Fibroblast of pulmonary artery (primary cell): ENCODE measurements at places on chromosomes 5 and 9.

DNA sequence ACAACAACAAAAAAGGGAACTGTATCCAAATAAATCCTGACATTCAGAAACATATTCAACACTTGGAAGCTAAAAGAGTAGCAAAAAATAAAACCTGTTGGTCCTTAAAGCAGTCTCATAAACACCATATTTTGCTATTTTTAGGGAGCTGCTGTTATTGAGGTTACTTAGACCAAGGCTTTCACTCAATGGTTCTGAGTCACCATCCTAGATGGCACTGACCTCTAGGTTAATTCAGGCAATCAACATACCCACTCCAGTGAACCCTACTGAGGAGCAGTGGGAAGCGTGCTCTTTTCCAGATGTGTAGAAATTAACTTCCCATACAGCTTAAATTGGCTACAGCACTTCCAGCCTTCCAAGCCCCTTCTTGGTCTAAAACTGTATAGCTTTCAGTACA lies 5.2 kb downstream of the GNAQ start:
- no peak for DNase-seq

DNA sequence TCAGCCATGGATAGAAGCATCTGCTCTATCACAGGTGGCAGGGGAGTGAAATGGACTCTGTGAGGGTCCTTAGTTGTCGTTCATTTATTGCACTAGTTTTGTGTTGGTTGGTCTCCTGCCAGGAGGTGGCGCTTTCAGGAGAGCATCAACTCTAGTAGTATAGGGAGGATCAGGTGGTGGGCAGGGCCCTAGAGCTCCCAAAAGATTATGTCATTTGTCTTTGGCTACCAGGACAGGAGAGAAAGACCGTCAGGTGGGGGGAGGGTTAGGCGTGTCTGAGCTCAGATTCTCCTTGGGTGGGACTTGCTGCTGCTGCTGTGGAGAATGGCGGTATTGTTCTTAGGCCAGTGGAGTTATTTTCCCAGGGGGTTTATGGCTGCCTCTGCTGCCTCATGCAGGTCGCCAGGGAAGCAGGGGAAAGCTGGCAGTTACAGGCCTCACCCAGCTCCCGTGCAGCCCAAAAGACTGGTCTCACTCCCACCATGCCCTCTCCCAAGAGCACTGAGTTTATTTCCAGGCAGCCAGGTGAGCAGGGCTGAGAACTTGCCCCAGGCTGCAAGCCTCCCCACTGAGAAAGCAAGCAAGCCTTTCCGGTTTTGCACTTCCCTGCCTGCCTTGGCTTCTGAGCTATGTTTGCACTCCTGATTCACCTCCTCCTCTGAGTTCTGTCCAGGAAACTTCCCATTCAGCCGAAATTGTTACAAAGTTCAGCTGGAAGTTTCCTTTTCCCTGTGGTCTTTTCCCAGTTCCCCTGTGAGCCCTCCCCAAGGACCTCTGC lies 317.3 kb downstream of the TAF11L14 start:
- DNase-seq: no peak

DNA sequence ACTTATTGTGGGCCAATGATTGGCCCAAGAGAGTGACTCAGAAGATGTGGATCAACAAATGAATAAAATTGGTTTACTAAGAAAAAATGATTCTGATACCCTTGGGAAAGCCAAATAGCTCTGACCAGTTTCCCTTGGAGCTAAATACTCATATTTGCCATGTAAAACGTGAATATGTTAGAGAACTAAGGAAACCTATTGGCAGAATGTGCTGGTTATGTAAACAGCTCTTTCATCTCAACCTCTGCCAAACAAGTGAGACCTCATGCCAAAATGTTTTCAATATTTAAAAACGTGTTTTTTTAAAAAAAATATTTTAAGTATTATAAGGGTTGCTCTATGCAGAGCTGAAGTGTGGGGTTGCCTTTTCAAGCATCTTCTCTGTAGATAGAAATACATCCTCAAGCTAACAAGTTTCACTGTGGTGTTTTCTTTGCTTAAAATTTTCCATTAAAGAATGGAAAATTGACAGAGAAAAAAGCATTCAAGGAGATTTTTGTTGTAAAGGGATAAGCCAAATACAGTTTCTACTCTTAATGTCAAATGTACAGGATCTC lies 186.9 kb upstream of the TUT7 start:
- no peak for DNase-seq

- DNase-seq: no peak
Measured at GRCh38 chr9:113168809-113169208, 18.0 kb downstream of the SLC31A2 start.

DNA sequence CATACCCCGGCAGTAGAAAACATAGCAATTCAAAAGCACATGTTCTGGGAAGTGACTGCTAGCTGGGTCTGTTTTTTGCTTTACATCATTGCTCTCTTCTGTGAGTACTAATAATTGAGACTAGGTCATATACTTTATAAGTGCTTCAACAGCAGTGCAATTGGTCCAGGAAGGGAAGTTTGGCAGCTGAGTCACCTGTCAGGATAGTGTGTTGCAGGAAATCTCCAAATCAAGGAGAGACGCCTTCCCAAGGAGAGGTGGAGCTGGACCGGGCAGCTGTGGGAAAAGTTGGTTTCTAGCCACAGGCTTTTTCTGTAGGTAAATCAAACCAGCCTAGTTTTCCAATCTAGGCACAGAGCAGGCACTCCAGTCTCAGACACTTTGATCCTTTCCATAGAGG lies 330.1 kb downstream of the ENC1 start:
- DNase-seq: no peak

- no peak for DNase-seq
Measured at GRCh38 chr5:101846496-101846895, 449.6 kb downstream of the SLCO4C1 start.

DNA sequence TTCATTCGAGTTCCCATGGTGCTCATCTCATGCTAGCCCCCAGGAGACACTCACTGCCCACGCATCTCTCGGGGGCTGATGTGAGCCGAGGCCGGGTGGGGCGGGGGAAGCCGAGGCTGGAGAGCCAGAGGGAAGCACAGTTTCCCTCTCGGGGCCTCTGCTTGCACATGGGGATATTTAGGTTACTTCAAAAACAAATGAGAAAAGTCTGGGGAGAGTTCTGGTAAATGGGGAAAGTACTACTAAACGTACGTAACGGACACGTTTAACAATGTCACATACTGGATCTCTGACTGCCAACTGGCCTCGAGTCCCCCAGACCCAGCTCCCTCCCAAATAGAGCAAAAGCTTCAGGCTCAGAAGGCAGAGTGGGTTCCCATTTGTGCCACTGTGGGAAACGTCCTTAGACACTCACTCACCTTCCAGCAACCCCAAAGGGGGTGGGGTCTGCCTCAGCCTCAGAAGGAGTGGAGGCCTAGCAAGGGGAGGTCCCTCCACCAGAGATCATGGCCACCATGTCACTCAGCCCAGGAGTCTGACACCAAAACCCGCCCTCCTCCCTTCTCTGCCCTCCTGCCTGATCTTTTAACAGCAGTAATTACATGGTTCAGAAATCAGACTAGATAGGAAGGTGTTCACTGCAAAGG lies 33.8 kb upstream of the NTNG2 start:
- DNase-seq: no peak
